ENCODE measurements at places on chromosomes 2 and 18.

GRCh38 chr2:68747413-68747812 is 12.8 kb downstream of the ARHGAP25 start:
- H3K4me1 ChIP-seq = peaks cover 92% of the 10 kb centered on the region
- H3K27me3 ChIP-seq = no peaks in the 10 kb centered on the region
- peak overlapping the region; percentile 83 for H3K27ac ChIP-seq
- H3K4me3 ChIP-seq = no peak overlapping the region

- no peak overlapping the region for H3K4me3 ChIP-seq
- H3K36me3 ChIP-seq = no peaks in the 10 kb centered on the region
- H3K27me3 ChIP-seq = no peaks in the 10 kb centered on the region
- no peak overlapping the region for H3K27ac ChIP-seq
- DNase-seq = no peak
Observed at GRCh38 chr18:71529703-71530303, 1014.3 kb downstream of the CBLN2 start.

DNA sequence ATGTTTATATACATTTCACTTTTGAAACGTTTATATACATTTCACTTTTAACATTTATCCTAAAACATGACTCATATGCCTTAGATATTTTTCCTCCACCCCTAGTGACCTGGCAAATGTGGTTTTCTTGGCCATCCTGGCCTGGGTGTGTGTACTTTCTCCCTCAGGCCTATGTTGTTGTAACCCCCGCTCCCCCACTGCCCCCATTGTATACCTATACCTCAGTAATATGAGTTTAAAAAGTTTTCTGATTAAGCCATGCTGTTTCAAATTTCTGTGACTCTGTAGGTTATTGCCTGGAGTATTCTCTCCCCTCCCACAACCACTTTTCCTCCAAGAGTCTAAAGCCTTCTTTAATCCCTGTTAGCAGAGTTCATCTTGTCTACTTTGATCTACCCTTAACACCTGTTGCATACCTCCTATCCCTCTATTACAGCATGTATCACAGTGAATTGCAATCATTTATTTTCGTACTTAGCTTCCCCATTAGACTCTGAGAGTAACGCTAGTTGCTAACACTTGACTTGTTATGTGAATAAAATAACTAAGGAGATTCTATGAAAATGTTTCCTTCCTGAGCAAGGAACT is 67.9 kb downstream of the LCLAT1 start:
- no peak for DNase-seq
- peaks cover 18% of the 10 kb centered on the region for H3K36me3 ChIP-seq
- no peak overlapping the region for H3K27ac ChIP-seq
- no peaks in the 10 kb centered on the region for H3K27me3 ChIP-seq
- H3K4me3 ChIP-seq = no peak overlapping the region

- H3K36me3 ChIP-seq = peaks cover 11% of the 10 kb centered on the region
- H3K4me3 ChIP-seq = no peak overlapping the region
- no peak overlapping the region for H3K27ac ChIP-seq
Observed at GRCh38 chr18:23266717-23267446, 131.6 kb downstream of the CABLES1 start.
